LNCaP clone FGC (cell line): ENCODE measurements at places on chromosomes 1 and 21.

GRCh38 chr1:38361566-38361965 is 315.0 kb upstream of the POU3F1 start:
- DNase-seq, result no peak

DNA sequence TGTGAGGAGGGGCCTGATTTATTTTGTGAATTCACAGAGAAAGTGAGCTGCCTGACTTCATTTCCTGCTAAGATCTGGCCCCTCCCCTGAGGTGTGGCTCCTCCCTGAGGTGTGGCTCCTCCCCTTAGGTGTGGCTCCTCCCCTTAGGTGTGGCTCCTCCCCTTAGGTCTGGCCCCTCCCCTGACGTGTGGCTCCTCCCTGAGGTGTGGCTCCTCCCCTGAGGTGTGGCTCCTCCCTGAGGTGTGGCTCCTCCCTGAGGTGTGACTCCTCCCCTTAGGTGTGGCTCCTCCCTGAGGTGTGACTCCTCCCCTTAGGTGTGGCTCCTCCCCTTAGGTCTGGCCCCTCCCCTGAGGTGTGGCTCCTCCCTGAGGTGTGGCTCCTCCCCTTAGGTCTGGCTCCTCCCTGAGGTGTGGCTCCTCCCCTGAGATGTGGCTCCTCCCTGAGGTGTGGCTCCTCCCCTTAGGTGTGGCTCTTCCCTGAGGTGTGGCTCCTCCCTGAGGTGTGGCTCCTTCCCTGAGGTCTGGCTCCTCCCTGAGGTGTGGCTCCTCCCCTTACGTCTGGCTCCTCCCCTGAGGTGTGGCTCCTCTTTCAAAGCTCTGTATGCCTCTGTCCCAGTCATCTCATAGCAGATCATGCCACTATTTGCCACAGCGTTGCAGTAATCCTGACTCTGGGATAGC is 26.9 kb upstream of the LRRC3 start:
- DNase-seq, result peak; percentile 91

DNA sequence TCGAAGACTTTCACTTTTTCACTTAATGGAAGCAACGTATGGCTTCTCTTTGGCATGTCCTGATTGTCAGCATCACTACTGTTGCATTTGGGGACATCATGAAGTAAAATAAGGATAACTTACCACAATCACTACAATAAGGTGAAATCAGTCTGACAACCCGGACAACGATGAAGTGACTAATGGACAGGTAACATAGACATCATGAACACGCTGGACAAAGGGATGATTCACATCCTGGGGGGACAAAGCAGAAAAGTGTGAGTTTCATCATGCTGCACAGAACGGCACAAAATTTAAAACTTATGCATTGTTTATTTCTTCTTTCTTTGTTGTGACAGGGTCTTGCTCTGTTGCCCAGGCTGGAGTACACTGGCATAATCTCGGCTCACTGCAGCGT is 53.9 kb downstream of the FH start:
- DNase-seq, result no peak

GRCh38 chr1:26690576-26691031 is 5.2 kb upstream of the ARID1A start:
- DNase-seq, result no peak

DNA sequence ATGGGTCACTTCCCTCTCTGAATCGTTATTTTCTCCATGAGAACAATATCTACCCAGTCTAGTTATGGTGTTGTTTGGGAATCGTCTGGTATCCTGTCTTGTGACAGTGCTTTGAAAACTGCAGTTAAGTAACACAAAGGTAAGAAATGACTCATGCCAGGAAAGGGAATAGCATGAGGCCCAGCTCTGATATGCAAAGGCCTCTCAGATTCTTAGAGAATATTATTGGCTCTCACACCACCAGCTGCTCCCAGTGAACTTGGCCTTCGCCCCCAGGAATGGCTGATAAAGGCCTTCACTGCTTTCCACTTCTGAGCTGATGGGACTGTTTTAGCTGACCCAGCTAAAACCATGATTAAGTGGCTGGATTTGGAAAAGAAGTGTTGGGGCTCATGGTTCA is 27.1 kb downstream of the NEK2 start:
- DNase-seq, result no peak

- DNase-seq, result no peak
Measured at GRCh38 chr1:9322661-9323244, 30.1 kb downstream of the SPSB1 start.

GRCh38 chr1:153395136-153395685 is 4.3 kb upstream of the S100A8 start:
- DNase-seq, result no peak

- DNase-seq, result no peak
Measured at GRCh38 chr1:29550119-29550841, 314.0 kb downstream of the PTPRU start.

DNA sequence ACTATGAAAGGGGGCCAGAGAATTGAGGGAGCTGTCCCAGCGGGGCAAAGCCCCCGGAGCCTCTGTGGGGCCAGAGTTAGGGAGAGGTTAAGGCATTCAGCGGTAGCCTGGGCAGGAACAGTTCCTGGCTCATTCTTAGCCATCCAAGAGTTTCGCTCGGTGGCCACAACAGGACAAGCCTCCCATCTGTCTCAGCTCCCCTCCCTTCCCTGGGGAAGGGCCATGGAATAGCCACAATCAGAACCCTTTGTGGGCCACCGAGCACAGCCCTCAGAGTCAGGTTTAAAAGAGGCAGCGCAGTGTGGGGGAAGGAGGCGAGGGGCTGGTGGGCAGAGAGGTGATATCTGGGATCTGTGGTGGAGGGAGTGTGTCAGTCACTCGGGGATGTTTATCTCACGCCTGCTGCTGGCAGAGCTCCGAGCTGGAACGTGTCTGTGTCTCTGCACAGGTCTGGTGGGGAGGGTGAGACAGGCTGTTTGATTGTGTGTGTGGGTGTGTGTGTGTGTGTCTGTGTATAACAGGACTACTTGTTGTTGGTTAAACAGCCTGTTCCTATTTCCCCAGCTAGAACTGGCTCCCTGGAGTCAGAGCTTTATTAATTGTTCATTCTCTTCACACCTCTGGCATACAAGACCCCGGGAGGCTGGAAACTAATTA is 49.6 kb upstream of the GOLT1A start:
- DNase-seq, result no peak

- DNase-seq, result no peak
Measured at GRCh38 chr1:160428655-160429054, 28.3 kb downstream of the VANGL2 start.

GRCh38 chr1:150444232-150444631 is 43.0 kb upstream of the TARS2 start:
- DNase-seq, result no peak

DNA sequence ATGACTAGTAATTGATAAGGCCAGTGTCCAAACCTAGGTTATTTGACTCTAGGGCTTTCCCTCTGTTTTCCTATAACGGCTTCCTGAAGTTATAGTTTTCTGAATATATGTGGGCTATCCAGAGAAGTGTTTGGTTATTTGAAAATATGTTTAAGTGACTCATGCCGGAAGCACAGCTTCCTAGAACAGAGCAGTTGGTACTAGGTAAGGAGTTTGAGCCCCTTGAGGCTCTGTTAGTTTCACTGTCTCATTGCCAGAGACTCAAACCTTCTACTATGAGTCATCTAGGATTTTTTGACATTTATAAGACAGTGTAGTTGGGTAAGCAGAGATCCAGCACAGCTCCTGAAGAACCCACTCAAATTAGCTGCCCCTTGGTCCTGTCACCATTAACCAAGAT is 27.1 kb upstream of the LEPR start:
- DNase-seq, result no peak

GRCh38 chr21:16258844-16259611 is 529.2 kb downstream of the USP25 start:
- DNase-seq, result no peak

- DNase-seq, result no peak
Measured at GRCh38 chr1:172380441-172381244, 39.8 kb upstream of the C1orf105 start.

- no peak for DNase-seq
Measured at GRCh38 chr1:229851511-229851910, 215.5 kb upstream of the GALNT2 start.

DNA sequence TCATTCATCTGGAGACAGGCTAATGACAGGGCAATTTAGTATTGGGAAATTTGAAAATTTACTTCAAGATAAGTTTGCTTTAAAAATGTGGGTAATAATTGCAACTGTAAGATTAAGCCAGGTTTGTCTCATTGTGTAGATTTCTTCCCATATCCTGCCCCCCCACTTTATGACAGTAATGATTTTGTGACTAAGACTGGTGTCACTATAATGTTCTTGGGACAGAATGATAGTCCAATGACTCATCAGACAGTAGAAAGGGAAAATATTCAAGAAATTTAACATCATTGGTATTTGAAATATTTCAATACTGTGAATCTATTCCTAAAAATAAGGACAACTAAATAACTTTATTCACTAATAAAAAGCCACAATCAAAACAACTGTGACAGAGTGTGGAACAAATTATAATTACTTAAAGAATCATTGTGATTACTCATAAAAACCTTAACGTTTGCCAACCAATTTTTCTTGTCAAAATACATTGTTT is 36.7 kb downstream of the FH start:
- no peak for DNase-seq

- no peak for DNase-seq
Measured at GRCh38 chr1:97743129-97743528, 177.7 kb downstream of the DPYD start.

DNA sequence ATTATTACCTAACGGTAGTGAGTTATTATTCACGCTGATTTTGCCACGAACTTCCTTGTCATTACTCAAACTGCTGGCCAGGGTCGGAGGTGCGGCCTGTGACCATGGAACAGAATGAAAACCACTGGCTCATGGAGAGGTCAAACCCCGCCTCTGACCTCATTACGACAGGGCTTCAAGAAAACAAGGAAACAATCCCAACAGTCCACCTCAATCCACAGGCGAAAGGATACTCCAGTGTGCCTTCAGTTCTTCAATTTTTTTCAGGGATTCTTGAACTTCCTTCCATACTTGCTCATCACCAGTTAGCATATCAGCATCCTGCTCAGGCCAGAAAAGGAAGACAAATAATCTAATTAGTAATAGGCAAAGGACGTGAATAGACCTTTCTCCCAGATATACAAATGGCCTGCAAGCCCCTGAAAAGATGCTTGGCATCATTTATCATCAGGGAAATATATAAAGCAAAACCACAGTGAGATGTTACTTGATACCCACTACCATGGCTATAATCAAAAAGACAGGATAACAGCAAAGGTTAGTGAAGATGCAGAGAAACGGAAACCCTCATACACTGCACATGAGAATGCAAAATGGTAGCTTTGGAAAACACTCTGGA is 643.4 kb downstream of the SMYD3 start:
- DNase-seq, result no peak

DNA sequence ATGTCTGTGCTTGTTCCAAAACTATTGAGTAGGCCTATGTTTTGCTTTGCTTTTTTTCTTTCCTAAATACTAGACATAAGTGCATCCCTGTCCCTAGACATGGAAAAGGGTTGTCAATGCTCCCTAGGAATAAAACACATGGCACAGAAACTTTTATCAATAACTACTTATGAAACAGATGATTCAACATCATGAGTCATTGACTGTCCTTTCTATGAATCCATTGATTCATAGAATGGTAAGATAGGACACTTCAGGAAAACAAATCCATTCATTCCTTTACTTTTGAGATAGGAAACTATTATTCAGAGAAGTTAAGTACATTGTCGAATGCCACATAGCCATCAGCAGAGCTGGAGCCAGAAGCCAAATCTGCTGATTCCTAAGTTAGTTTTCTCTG is 147.5 kb downstream of the TSEN15 start:
- DNase-seq, result no peak

- DNase-seq, result no peak
Measured at GRCh38 chr1:199742547-199742946, 285.0 kb upstream of the NR5A2 start.

GRCh38 chr1:156844638-156845037 is 14.3 kb downstream of the INSRR start:
- no peak for DNase-seq

DNA sequence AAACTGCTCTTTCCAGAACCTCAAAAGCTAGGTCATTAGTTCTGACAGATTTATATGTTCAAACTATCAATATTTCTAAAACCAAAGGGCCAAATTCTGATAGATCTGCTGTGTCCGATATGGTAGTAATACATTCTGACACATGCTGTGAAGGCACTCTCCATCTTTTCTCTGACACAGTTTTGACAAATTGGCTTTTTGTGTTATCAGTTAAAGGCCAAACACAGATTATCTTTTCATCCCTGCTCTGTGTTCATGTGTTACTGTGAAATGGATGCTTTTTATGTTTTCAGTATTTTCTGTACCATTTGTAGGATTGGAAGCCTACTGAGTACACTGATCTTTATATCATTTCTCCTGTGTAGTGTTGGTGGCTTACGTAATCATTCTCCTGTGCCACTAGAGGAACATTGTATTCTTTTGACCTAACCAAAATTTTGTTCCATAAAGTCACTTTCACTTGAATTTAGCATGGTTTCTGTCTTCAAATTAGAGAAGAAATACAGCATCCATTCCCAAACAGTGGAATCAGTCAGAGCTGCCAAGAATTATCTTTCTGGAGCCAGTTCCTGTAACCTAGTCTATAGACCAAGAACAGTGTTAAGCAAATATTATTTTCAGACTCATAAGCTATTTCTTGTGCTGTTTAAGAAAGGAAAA is 137.2 kb downstream of the ADGRL2 start:
- no peak for DNase-seq

DNA sequence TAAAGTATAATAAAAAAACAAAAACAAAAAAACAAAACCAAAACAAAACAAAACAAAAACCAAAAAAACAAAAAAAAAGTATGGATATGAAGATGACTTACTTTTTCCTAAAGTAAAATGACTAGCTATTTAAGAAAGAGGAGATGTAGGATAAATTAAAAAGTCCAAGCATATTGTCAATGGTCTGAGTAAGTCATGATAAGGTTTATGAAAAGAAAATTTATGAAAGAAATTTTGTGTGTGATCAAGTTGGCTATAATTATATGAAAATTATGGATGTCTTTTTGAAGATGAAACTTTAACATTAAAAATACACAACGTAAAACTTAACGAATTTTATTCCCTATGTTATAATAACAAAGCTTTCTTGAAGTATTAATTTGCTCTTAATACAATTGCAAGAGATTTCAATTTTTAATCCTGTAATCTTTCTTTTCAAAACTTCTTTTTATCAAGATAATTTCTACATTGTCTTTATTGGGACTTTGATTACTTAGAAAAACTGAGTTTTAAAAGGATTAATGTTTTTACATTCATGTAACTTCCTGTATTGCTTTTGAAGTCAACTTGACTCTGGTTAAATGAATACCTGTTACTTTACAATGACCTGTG is 200.9 kb upstream of the IVNS1ABP start:
- DNase-seq, result no peak

- no peak for DNase-seq
Measured at GRCh38 chr1:12712929-12713328, 3.0 kb upstream of the AADACL3 start.

GRCh38 chr1:71494163-71494562 is 413.3 kb upstream of the ZRANB2 start:
- no peak for DNase-seq

DNA sequence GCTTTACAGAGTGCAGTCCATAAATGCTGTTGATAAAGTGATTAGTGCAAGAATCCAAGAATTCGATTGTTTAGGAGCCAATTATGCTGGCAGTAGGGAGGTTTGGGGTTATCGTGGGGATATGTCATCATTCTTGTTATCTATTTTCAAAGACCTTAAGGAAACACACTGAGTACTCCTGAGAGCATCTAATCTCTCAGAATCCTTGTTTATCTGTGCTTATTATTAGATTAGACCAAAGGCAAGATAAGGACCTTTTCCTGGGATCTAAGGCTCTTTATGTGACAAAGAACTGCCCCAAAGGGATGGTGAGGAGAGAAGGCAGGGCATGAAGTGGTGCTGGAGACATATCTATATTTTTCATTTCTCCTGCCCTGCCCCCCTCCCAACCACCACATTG is 139.1 kb downstream of the TSEN15 start:
- no peak for DNase-seq
